ENCODE measurements at places on chromosomes 2 and 18.

DNA sequence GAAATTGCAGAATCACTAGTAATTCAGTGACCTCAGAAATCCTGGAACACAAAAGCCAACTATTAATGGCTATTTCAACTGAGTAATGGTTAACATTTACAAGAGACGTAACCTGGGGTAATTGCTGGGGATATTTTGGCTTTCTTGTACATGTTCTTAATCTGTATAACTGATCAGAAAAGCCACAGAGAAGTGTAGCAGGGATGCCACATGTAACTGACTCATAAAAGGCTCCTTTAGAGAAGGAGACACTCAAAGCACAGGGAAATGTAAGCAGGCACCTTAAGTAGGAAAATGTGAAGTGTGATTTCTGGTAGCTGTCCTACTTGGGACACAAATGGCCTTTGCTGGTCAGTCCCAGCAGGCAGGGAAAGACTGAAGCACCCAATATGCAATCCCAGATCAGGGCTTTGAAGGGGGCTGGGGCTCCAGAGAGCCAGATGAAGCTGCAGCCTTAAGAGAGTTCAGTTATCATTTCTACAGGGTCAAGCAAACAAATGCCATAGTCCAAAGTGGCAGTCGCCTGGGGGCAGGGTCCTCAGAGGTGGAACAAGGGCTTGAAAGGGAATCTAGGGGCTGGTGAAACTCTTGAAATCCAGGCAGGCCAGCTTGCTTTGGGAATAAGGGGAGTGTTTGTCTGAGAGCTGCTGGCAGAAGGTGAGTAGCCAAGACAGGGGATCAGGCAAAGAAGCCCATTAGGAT, 7.2 kb upstream of the SPOPL start:
- DNase-seq = no peak

DNA sequence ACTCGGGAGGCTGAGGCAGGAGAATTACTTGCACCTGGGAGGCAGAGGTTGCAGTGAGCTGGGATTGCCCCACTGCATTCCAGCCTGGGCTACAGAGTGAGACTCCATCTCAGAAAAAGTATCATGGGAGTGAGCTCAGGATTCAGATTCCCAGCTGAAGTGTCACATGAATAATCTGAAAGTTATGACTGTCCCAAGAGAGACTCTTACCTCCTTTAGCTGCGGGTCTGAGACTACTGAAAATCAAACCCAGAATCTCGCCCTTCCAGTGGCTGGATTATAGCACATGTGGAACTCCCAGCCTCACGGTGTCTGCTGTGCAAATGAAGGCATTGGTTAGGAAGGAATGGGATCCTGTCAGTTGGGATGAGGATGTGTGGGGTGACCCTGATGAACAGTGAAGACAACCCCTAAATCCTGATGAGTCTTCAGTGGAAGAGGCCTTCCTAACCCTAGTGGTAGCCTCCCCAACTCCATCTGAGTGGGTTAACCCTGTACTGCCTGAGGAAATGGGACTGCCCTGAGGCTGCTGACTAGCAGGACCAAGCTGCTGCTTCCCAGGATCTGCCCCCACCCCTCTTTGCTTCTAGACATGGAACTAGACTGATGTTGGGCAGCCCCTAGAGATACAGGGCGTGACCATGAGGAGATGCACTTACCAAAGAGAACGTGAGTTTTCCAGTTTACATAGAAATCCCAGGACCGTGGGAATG, 16.5 kb downstream of the BOK start:
- no peak for DNase-seq

- DNase-seq = no peak
Measured at GRCh38 chr2:40287195-40287594, 164.7 kb downstream of the SLC8A1 start.

DNA sequence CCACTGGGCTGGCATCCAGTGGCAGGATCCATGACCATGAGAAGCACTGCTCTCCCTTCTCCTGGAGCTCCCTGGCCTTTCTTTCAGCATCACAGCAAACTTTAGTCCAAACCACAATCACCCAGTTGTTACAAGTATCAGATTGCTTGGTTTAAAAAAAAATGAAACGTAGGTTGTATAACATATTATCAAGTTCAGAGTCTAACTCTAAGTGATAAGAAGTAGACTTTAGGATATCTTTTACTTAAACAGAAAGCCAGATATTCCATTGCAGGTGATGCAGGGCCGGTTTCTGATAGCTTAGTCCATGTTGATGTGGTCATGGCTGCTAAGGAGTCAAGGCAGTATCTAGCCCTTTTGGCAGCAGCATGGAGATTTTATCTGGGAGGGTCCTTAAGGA, 24.5 kb downstream of the SLC14A1 start:
- no peak for DNase-seq

DNA sequence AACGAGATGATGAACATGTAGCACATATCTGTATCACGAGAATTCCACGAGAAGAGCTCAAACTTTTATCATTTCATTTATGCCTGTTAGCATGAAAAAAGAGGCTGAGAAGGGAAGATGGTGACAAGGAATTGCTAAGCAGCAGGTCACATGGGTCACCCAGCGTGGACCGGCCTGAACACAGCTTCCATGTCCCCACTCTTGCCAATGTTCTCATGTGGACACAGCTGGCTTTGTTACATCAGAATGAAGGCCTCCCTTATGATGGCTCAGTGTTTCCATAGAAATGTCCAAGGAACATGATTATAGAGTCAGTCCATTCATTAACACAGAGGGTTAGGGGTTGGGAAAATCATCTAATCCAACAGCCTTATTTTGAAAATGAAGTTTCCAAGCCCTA, 215.4 kb downstream of the CMPK2 start:
- DNase-seq = no peak

DNA sequence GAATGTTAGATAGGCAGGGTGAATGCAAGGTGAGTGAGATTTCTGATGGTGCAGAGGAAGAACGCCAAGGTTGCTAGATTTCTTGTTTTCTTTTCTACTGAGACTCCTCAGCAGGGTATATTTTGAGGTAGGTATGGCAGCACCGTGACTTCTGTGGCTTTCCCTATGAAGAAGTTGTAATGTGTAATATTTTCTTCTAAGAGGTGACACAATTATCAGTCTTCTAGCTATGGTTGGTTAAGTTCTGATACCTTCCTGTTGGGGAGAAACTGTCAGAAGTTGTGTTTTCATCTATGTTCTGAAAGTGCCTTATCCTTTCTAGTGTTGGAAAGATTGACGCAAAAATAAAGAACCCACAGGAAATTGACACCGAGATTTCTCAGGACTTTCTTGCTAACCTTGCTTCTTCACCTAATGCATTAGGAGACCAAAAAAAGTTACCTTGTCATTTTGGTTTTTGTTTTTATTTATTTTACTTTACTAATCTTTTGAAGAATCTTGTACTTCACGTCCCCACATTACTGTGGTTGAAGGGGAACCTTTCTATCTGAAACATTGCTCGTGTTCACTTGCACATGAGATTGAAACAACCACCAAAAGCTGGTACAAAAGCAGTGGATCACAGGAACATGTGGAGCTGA, 11.9 kb downstream of the IL18R1 start:
- DNase-seq = no peak

GRCh38 chr2:162824304-162824703, 14.3 kb downstream of the KCNH7 start:
- DNase-seq = no peak

- no peak for DNase-seq
Measured at GRCh38 chr2:29855924-29856639, 65.3 kb downstream of the ALK start.
